Mesenchymal stem cell (in vitro differentiated cells and primary cell): ENCODE measurements at places on chromosomes 13 and 19.
A peak's percentile ranks its signal among the peaks of the same experiment; 100 is the strongest.

DNA sequence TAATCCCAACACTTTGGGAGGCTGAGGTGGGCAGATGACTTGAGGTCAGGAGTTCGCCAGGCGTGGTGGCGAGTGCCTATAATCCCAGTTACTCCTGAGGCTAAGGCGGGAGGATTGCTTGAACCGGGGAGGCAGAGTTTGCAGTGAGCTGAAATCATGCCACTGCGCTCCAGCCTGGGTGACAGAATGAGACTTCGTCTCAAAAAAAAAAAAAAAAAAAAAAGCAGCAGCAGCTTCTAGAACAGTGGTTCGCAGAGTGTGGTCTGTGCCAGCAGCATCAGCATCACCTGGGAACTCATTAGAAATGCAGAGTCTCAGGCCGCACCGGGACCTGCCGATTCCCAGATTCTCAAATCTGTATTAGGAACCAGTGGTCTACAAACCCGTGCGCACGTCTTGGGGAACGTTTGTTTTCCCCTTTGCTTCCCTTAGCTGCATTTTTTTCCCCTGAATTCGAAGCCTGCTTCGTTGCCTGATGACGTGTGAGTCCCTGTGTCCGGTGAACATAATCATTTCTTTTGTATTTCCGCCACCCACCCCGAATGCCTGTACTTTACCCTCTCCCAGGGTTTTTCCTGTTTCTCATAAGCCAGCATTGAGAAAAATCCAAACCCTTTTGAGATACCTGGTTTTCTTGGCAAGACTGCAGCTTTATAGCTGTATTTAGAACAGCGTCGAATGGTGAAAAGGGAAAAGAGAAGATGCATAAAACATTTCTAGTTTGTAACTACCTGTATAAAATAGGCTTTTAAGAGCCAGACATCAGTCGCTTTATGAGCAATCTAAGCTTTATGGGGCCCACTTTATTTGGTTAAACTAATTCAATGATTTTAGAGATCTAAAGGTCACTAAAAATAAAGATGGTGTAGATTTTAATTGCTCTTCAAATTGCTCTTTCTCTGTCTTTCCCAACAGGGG, 49.8 kb downstream of the BICRA start:
- no peak overlapping the region for H3K4me3 ChIP-seq
- peaks cover 8% of the 10 kb centered on the region for H3K36me3 ChIP-seq
- peaks cover 21% of the 10 kb centered on the region for H3K4me1 ChIP-seq

DNA sequence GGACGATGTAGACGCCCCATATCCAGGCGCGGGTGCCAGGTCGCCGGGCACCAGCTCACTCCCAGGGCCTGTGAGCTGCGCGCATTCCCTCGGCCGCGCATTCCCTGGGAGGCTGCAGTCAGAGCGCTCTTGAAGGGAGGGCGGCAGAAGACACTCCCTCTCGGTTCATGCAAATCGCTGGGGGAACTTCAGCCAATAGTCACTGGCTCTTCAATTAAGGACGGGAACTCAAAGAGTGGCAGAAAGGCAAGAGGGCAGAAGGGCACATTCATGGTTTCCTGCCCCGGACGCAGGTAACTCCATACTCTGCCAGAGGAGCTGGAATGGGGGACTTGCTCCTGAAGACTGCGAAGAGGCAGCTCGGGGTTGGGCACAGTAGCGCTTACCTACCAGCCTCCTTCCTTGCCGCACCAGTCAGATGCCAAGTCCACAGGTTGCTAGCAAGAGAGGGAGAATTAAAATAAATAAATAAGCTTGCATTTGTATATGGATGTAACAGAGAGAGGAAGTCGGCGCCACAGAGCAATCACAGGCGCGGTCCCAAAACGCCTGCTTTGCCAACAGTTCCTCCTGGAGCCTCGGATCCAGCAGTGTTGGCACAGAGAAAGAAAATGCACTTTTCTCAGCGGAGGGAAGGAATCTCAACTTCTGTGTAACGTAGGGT, 459 bp downstream of the PCDH20 start:
- no peak overlapping the region for H3K27ac ChIP-seq
- peak overlapping the region; percentile 58 for H3K4me3 ChIP-seq
- peak; percentile 18 for DNase-seq
- H3K27me3 ChIP-seq = peaks cover 22% of the 10 kb centered on the region
- no peaks in the 10 kb centered on the region for H3K36me3 ChIP-seq
- H3K4me1 ChIP-seq = peaks cover 12% of the 10 kb centered on the region

GRCh38 chr19:56138069-56138468, 3.0 kb upstream of the ZNF444 start:
- peaks cover 14% of the 10 kb centered on the region for H3K4me1 ChIP-seq
- H3K4me3 ChIP-seq = no peak overlapping the region
- no peak for DNase-seq
- H3K36me3 ChIP-seq = peaks cover 7% of the 10 kb centered on the region

DNA sequence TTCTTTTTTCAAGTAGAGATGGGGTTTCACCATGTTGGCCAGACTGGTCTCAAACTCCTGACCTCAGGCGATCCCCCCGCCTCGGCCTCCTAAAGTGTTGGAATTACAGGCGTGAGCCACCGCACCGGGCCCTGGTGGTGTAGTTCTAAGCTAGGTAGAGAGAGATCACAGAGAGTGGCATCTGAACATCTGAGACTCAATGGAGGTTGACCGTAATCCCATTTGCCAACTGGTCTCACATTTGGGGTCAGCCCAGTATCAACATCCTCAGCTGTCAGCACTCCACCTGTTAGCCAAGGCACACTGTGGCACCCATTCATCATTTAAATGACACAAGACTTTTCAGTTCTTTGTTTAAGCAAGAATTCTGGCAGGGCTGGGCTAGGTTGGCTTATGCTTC, 8.1 kb downstream of the SELENOW start:
- no peaks in the 10 kb centered on the region for H3K27me3 ChIP-seq
- H3K4me3 ChIP-seq = no peak overlapping the region
- H3K36me3 ChIP-seq = peaks cover 40% of the 10 kb centered on the region
- H3K4me1 ChIP-seq = peaks cover 8% of the 10 kb centered on the region
- no peak overlapping the region for H3K27ac ChIP-seq

- no peak overlapping the region for H3K4me3 ChIP-seq
- H3K27ac ChIP-seq = no peak overlapping the region
- H3K36me3 ChIP-seq = peaks cover 37% of the 10 kb centered on the region
- DNase-seq = no peak
- no peaks in the 10 kb centered on the region for H3K27me3 ChIP-seq
Observed at GRCh38 chr19:2790557-2791271, 5.4 kb downstream of the THOP1 start.

DNA sequence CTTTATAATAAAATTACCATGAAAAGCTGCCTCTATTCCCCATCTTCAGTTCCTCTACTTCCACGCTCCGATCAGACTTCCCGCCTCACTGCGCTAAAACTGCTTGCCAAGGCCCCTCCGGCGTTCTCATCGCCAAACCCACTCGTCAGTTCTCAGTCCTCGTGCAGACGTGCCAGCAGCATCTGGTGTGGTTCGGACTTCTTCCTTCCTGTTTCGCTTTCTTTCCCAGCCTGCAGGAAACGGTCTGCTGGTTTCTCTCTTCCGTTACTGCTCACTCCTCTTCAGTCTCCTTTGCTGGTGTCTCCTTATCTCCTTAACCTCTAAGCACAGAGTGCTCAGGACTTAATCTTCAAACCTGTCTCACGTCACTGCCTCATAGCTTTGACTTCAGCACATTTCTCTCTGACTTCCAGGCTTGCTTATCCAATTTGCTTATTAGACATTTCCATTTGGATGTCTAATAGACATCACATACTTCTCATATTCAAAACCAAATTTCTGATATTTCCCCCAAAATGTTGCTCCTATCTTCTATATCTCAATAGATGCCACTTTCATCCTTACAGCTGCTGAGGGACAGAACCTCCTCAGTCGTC, 40.3 kb downstream of the RCBTB2 start:
- H3K27me3 ChIP-seq = no peaks in the 10 kb centered on the region
- no peak overlapping the region for H3K27ac ChIP-seq

GRCh38 chr13:25281193-25281934, 5.9 kb downstream of the MTMR6 start:
- peak; percentile 43 for DNase-seq
- no peaks in the 10 kb centered on the region for H3K4me1 ChIP-seq
- no peak overlapping the region for H3K27ac ChIP-seq
- H3K27me3 ChIP-seq = no peaks in the 10 kb centered on the region

DNA sequence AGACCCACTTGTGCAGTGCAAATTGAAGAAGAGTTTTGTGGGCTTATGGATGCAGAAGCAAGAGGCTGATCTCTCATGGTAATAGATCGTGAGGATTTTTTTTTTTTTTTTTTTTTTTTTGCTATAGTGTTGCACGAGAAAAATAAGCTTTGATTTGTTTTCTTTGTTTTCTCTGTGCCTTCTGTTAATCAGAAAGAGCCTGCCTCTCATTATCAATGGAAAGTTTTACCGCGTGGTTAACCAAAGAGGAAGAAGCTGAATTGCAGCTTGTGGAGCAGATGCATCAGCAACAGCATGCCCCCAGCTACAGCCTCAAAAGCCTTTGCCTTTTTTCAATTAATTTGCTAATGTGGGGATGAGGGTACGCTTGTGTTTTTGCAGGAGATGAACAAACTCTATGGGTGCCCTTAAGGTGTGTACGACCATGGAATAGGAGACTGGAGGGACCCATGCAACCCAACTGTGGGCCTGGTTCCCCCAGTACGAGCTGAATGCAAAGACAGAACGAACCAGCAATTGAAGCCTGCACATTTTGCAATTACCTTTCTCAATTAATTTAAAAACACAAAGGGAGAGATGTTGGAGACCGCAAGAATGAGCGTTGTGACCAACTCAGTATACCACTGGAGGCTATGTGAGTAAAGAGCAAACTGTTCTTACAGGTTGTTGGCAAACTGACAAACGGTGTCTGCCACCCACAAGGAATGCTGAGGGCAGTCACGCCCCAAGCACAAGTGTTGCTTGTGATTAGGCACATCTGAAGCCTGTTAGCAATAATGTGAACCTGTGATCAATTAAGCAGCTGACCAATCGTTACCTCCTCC, 58.6 kb upstream of the SPRY2 start:
- H3K27me3 ChIP-seq = no peaks in the 10 kb centered on the region
- H3K4me3 ChIP-seq = no peak overlapping the region
- no peaks in the 10 kb centered on the region for H3K36me3 ChIP-seq

- no peaks in the 10 kb centered on the region for H3K27me3 ChIP-seq
- H3K4me1 ChIP-seq = no peaks in the 10 kb centered on the region
- no peak overlapping the region for H3K4me3 ChIP-seq
- peak; percentile 17 for DNase-seq
Observed at GRCh38 chr13:71499235-71499634, 367.8 kb downstream of the DACH1 start.

- peaks cover 6% of the 10 kb centered on the region for H3K4me1 ChIP-seq
- no peak for DNase-seq
- H3K4me3 ChIP-seq = peak overlapping the region; percentile 99
- peaks cover 7% of the 10 kb centered on the region for H3K36me3 ChIP-seq
- no peaks in the 10 kb centered on the region for H3K27me3 ChIP-seq
Observed at GRCh38 chr19:11813703-11814028, 407 bp upstream of the ZNF440 start.

- H3K36me3 ChIP-seq = no peaks in the 10 kb centered on the region
- no peaks in the 10 kb centered on the region for H3K27me3 ChIP-seq
- H3K27ac ChIP-seq = no peak within 1 kb of the TSS
Observed at GRCh38 chr19:53132141-53132991, at the start of gene ZNF415. Gene ZNF415, minus strand, starts transcription at chr19:53132910. Its CDS starts 10,234 bp downstream, at chr19:53122676.

GRCh38 chr19:55080121-55080967, 4.7 kb downstream of the EPS8L1 start:
- no peak overlapping the region for H3K27ac ChIP-seq
- no peaks in the 10 kb centered on the region for H3K36me3 ChIP-seq
- DNase-seq = peak; percentile 75
- H3K27me3 ChIP-seq = peaks cover 77% of the 10 kb centered on the region
- peaks cover 24% of the 10 kb centered on the region for H3K4me1 ChIP-seq
- peak overlapping the region; percentile 28 for H3K4me3 ChIP-seq

DNA sequence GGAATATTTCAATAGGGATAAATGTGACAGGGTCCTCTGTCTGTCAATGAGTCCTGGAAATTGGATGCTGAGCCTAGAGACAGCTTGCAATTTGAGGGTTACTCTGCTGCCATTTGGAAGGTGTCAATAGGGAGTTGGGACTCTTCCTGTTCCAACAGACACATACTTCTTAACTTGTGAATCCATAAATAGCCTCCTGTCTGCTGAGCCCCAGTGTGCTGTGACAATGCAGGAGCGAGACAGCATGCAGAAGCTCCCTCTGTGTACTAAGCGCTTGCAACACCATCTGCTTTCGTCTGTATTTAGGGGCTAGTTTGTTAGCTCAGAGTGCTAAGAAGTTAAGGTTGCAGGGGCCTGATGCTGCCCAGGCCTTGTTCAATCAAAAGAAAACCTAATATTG, 58.5 kb upstream of the GPR12 start:
- H3K36me3 ChIP-seq = no peaks in the 10 kb centered on the region
- no peak overlapping the region for H3K27ac ChIP-seq
- H3K4me3 ChIP-seq = no peak overlapping the region
- H3K27me3 ChIP-seq = peaks cover 21% of the 10 kb centered on the region
- DNase-seq = no peak

GRCh38 chr19:56973713-56974555, 133.4 kb upstream of the PEG3 start:
- H3K4me1 ChIP-seq = no peaks in the 10 kb centered on the region
- no peak for DNase-seq
- no peak overlapping the region for H3K4me3 ChIP-seq

- no peaks in the 10 kb centered on the region for H3K4me1 ChIP-seq
- no peaks in the 10 kb centered on the region for H3K36me3 ChIP-seq
- H3K27ac ChIP-seq = no peak overlapping the region
- DNase-seq = no peak
- H3K4me3 ChIP-seq = no peak overlapping the region
- no peaks in the 10 kb centered on the region for H3K27me3 ChIP-seq
Observed at GRCh38 chr19:29804493-29804892, 7.3 kb upstream of the CCNE1 start.

DNA sequence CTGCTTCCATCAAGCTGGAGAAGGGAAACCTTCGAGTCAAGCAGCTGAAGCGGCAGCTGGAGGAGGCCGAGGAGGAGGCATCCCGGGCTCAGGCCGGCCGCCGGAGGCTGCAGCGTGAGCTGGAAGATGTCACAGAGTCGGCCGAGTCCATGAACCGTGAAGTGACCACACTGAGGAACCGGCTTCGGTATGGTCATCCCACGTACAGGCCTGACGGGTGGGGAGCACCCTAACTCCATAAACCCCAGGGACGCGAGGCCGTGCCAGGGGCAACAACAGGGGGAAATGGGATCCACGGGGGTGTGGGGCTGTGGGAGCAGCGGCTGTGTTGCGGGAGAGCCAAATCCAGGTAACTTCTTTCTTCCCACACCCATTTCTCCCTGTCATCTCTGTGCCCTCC, 20.2 kb downstream of the KCNC3 start:
- H3K4me1 ChIP-seq = peaks cover 2% of the 10 kb centered on the region
- peaks cover 25% of the 10 kb centered on the region for H3K27me3 ChIP-seq
- H3K27ac ChIP-seq = no peak overlapping the region
- no peak overlapping the region for H3K4me3 ChIP-seq
- no peak for DNase-seq
